EL (cell line): ENCODE measurements at places on chromosomes 16 and 17.

DNA sequence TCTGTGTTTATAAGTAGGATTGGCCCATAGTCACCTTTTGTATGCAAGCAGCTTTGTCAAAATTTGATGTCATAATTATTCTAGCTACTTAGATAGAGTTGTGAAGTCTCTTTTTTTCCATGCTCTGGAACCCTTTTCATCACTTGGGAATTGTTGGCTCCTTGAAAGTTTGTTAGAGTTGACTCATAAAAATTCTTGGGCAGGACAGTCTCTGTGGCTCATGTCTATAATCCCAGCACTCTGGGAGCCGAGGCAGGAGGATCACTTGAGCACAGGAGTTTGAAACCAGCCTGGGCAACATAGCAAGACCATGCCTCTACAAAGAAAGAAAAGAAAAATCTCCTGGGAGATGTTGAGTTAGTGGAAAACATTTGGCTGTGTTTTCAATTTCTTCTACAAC, 45.7 kb upstream of the MRC2 start:
- DNase-seq: peak; percentile 31

- no peak for DNase-seq
Observed at GRCh38 chr16:78524066-78524595, 424.7 kb downstream of the WWOX start.

DNA sequence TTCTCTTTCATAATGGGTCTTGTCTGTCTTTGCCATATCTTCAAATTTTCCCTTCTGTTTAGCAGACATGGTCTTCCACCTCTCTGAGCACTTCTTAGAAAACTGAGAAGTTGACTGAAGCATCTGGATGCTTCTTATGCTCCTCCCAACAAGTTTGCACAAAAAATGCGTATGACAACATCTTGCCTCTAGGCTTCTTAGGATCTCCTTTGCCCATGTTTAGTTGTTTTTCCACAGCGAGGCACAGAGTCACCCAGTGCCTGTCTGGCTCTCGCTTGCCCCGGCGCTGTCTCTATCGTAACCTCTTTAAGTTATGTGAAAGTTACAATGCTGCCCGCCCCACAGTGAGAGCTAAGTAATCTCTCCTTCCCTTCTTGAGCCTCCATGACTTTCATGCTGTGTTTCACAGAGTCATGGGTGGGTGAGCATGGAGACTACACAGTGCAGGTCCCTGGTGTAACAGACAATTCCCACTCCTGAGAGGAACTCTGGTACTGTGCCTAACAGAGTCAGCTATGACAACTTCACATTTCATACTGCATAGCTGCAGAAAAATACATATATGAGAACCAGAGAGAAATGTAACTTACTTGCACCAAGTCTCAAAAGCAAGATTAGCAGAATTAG, 195.4 kb downstream of the AATF start:
- DNase-seq: no peak

DNA sequence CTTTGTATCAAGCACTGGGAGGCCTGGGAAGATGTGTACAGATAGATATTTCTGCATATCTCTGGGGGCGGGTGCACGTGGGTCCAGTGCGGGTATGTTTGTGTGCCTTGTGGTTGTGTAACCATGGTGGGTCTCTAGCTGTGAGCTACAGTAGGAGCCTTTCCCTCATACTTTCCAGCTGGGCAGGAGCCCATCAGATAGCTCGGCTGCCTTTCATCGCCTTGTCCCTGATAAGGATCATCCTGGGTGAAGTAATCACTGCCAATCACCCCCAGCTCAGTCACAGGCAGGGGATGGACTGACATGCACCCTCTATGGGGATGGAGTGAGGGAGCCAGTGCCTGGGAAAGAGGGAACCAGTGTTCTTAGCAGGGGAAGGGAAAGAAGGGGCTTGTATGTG, 3.2 kb upstream of the SCRN2 start:
- no peak for DNase-seq

DNA sequence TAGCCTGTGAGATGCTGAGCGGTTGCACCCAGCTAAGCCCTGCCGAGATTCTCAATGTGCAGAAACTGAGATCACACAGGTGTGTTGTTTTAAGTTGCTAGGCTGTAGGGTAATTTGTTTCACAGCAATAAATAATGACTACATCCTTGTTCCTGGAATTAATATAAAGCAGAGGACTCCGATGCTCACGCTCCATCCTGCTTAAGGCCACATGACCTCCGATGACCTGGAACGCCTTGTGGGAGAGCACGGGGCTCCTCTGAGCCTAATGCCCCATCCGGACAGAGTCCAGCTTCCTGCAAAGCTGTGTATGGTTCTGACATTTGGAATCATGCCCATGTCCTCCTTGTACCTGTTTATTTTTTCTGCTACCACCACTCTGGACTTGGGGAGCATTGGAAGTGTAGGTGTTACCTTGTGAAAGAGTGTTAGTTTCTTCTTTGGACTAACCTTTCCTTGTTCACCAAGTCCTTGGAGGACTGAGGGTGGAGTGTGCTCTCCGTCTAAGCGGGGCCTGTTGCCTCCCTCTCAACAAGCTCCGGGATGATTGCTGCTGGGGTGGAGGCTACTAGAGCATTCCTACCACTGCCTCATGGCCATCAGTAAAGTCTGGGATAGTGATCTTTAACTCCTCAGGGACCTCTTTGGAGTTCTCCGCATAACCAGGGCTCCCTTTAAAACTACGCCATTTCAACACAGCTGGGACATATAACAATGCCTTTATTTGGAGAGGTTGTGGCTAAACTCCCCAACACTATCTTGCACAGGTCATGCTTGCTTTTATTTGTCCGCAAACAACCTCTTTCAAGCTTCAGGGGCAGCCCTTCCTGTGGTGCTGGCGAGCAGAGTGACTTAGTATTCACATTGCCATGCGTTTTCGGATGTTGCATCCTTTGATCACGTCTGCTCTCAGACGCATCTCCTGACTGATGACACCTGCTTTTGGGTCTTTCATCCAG, 125.4 kb downstream of the IRX3 start:
- no peak for DNase-seq

GRCh38 chr17:38619451-38619795, 13.7 kb upstream of the SRCIN1 start:
- DNase-seq: no peak

- no peak for DNase-seq
Observed at GRCh38 chr16:55622930-55623561, 32.7 kb upstream of the SLC6A2 start.

DNA sequence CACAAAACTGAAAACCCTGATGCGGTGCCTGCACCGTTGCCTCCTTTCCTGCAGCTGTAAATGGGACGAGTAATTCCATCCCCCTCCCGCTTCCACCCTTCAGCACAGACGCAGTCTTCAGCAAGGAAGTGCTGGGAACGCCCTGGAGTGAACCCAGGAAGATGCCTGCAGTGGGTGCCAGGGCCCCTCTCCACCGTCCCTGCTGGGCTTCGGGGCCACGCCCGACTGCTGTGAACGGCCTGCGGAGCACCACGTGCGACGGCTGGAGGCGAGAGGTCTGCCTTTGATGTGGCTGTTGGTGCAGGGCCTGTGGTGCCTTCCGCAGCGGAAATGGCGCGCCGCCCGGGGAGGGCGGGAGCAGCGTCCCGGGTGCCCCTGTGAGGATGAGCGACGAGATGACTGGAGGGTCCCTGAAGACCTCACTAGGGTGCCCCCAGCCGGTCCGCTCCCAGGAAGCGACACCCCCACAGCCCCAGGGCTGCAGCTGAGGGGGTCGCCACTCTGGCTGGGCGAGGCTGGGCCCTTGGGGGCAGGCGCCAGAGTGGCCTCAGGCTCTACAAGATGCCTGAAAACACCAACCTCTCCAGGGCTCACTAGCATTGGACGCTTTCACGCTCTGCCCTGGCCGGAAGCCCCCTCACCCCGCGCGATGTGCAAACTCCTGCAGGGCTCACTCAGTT, 749 bp upstream of the MC1R start:
- DNase-seq: peak; percentile 92

DNA sequence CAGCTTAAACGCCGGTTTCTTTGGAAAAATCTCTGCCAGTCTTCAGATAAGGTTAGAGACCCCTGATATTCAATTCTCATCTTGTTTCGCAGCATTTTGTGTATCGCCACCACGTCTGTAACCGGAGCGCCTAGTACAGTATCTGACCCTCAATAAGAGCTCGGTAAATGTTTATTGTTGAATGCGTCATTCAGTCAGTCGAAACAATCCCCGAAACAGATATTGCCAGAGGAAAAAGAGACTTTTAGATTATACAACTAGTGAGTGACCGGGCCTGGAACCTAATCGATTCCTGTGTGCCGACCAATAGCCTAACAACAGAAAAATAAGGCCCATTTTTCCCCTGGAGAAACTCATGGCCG, 626 bp downstream of the PELP1 start:
- DNase-seq: no peak

- DNase-seq: no peak
Observed at GRCh38 chr16:71707199-71707598, 17.3 kb downstream of the PHLPP2 start.

- DNase-seq: peak; percentile 39
Observed at GRCh38 chr17:67999291-67999911, 3.1 kb upstream of the C17orf58 start.

GRCh38 chr17:32899236-32900013, 22.5 kb upstream of the MYO1D start:
- no peak for DNase-seq

DNA sequence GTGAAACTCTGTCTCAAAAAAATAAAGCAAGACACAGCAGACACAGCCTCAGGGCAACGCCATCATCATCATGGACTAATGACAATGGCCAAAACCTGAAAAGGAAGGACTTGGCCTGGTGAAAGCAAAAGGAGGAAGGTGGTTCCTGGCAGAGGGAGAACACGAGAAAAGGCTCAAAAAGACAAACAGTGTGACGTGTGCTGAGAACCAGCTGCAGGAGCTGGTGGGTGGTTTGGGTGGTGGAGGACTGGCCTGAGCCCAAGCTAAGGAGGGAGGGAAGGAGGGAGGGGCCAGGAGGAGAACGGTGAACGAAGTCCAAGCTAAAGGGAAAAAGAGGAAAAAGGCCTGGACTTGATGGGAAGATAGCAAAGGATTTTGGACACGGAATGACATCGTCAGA, 85.1 kb downstream of the SLC39A11 start:
- no peak for DNase-seq

DNA sequence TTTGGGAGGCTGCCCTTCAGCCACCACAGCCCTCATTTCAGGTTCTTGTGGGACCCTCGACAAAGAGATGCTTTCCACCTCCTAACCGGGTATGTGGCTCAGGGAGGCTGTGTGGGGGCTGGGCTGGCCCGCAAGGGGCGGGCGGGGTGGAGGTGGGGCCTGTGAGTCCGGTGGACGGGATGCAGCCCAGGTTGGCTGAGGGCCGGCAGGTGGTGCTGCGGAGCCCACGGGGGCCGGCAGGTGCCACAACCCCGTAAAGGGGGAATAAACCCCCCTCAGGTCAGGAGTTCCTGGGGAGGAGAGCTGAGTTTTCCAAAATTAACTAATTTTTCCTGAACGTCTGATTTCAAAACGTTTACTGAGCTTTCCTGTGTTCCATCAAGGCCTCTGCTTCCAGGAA, 4.9 kb upstream of the CIAO3 start:
- DNase-seq: no peak

GRCh38 chr17:40961591-40961990, 5.2 kb downstream of the KRT39 start:
- DNase-seq: no peak

DNA sequence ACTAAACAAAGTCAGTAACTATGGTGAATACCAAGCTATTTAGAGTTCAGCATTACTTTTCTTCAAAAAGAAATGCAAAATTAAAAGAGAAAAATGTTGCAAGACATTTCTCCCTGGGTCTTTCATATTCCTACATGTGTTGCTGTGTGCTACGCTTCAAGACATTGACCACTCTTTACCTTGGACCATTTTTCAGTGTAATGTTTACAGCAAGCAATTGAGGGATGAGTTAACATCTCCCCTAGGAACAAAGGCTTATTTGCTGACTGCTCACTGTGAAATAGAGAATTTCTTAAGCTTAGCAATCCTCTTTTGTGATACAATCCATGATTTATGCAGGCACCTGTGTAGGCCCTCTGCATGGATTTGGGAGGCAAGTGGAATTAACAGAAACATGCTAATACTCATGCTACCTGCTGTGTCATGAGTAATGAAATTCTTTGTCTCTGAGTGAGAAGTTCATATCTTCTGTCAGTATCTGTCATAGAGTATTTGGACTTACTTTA, 1202.9 kb upstream of the CDH8 start:
- no peak for DNase-seq

- DNase-seq: no peak
Observed at GRCh38 chr17:77489893-77490255, 349.1 kb downstream of the SEC14L1 start.

- no peak for DNase-seq
Observed at GRCh38 chr17:80017226-80018010, 18.3 kb downstream of the TBC1D16 start.

DNA sequence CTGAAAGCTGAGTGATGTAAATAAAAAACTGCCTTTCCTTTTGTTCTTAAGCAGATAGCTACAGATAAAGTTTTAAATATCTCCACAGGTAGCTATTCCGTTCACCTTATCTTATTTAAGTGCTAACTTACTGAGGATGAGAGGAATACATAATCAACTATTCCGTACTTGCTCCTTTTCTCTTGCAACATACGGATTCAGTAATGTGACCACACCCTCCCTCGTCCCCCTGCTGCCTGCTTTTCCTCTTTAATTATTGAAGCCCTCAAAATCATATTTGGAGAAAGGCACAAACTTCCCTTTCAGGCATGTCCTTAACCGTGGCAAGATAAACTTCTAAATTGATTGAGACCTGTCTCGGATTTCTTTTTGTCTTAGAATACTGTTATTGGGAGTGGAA, 101.4 kb downstream of the MAP2K4 start:
- DNase-seq: no peak

GRCh38 chr16:89422905-89423630, 67.3 kb downstream of the ANKRD11 start:
- DNase-seq: peak; percentile 67

DNA sequence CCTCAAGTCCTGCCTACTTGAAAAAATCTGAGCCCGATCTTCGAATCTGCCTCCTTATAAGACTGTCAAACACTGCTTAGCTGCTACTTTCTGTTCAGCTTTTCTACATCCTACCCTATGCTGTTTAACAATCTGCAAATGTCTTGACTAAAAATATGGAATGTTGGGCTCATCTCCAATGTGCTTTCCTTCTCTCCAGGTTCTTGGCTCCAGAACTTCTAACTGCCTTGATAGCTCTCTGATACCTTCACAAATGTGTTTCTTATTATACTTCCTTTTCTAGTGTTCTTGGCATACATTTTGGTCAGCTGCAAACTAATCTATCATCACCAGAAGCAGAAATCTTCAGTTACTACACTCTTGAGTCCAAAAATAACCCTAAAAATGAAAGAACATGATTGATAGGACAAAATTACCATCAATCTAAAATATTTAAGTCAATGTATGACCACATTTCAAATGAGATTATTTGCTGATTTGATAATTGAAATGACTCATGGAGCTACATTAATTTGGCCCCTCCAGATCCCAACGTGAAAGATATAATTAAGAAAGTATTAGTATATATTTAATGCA, 372.3 kb upstream of the MON1B start:
- DNase-seq: no peak
